ENCODE measurements at places on chromosomes 12 and 14.

DNA sequence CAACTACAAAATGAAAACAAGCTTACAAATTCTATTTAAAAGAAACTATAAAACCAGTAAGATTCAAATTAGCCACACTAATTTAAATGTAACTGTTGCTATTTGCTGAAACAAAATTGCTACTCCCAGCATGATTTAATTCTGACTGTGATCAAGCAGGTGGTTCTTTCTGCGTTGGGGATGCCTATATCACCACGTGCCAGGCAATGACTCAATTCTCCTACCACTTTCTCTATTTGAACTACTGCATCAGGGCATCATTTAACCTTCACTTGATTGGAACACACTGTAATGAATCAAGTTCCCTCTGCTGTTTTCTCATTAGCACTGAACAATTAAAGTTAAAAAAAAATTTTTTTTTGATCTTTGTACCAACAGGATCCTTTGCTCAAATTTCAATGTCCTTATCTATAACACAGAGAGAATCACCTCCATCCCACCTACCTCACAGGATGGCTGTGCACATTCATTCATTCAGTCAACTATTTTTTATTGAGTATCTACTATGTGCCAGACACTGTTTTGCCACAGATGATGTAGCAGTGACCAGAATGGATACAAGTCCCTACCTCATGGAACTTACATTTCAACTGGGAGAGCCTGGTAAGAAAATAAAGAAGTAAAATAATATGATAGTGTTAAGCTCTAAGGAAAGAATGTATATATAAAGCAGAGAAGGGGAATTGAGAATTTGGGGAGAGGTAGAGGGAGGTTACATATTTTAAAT, 8.0 kb upstream of the ACTN1 start:
- DNase-seq = no peak

DNA sequence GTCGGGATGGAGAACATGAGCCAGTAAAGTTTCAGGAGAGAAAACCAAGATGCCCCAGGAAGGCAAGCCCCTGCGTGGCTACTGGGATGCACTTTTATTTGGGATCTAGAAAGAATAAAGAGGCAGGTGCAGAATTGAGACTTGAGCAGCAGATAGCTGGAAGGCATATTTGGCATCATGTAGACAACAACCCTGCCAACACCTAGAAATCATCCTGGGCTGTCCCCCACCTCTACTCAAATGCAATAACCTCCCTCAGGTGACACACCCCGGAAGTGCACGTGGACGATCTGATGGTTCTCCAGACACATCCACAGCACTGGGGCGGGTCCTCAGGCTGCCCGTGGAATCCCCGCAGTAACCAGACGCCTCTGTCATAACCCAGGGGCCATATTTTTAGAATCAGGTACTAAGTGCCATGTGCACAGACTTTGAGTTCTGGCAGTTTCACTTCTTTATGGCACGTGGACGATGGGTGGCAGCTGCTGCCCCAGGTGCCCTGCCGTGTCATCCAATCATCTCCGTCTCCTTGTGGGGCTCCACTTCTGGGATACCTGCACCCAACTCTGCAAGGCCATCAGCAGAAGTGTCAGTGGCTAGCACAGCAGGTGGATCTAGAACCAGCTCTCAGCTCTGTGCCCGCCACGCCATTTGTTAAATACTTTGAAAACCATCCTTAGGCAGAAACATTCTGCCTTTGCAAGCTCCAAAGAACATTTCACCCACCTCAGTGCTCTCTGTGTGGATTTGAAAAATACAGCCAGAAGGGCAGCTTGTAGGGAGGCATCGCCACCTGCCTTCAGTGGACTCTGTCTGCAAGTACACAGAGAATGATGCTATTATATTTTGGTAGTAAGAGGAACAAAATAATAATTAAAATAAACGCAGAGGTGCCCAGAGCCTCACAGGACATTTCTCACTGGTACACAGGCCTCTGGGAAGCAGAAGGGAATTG, 771.7 kb upstream of the TMEM132C start:
- no peak for DNase-seq

DNA sequence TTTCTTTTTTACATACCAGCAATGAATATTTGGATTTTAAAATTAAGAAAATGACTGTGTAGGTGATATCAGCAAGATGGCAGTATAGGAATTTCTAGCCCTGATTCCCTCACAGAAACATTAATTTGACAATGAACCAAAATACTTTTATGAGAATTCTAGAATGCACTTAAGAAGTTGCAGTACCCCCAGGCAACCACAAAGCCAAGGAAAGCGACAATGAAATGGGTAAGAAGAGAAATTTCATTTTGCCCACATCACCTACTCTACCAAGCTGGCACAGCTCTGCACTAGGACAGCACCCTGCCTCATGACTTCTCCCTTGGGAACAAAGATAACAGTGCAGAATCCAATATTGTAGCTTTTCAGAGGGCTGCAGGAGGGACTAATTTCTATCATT, 6.6 kb downstream of the OR9K2 start:
- DNase-seq = no peak

GRCh38 chr12:47799357-47799955, 20.2 kb downstream of the HDAC7 start:
- no peak for DNase-seq

DNA sequence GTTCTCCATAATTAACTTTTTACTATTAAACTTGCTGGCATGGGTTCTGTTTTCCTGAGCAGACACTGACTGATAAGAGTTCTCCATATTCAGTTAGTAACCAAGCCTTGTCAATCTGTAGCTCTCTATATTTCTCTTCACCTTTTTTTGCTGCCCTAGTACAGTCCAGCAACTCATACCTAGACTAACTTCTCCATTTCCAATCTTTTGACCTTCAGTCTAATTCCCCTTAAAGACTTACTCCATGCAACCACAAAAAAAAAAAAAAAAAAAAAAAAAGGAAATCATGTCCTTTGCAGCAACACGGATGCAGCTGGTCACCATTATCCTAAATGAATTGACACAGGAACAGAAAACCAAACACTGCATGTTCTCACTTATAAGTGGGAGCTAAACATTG, 125.7 kb upstream of the KRAS start:
- no peak for DNase-seq

DNA sequence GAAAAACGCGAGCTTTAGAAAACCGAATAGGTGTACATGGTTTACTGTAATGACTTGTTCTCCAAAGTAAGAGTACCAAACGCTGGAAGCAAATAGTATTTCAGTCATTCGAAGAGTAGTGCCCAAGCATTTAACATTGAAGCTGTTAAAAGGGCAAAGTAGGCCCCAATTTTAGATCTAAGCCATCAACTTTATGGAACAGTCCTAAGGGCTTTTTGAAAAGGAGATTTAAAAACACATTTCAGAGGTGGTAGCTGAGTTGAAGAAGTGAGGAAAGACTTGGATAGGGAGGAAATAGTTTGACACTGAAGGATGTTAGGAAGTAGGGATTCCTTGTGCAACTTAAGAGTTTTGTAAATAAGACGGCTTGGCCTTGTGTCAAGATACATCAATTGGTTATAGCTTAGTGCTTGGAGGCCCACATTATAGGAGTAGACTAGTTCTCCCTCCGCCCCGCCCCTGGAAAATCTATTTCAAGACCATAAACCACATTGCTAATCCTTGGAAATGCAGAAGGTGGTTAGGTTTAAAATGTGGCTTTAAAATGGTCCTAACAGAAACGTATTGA, 783 bp upstream of the TUBA1B start:
- DNase-seq = no peak

All from CD8-positive, alpha-beta memory T cell (primary cell).